Suppressor macrophage (primary cell): ENCODE measurements at places on chromosomes 13 and 19.

DNA sequence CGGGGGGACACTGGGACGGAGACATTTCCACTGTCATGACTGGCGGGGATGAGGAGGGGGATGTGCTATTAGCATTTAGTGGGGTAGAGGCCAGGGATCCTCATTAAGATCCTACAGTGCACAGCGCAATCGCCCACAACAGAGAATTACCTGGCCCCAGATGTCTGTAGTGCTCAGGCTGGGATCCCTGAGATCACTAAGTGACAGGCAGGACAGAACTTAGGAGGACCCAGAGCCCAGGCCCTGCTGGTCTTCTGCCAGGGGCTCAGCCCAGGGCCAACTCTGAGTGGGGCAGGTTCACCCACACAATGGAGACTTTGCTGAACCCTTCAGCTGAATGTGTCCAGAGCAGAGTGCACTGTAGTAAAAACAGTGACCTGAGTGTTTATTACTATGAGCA, 4.6 kb downstream of the RANBP3 start:
- no peak for DNase-seq

- DNase-seq, result no peak
Measured at GRCh38 chr13:35964863-35965180, 166.4 kb downstream of the DCLK1 start.

DNA sequence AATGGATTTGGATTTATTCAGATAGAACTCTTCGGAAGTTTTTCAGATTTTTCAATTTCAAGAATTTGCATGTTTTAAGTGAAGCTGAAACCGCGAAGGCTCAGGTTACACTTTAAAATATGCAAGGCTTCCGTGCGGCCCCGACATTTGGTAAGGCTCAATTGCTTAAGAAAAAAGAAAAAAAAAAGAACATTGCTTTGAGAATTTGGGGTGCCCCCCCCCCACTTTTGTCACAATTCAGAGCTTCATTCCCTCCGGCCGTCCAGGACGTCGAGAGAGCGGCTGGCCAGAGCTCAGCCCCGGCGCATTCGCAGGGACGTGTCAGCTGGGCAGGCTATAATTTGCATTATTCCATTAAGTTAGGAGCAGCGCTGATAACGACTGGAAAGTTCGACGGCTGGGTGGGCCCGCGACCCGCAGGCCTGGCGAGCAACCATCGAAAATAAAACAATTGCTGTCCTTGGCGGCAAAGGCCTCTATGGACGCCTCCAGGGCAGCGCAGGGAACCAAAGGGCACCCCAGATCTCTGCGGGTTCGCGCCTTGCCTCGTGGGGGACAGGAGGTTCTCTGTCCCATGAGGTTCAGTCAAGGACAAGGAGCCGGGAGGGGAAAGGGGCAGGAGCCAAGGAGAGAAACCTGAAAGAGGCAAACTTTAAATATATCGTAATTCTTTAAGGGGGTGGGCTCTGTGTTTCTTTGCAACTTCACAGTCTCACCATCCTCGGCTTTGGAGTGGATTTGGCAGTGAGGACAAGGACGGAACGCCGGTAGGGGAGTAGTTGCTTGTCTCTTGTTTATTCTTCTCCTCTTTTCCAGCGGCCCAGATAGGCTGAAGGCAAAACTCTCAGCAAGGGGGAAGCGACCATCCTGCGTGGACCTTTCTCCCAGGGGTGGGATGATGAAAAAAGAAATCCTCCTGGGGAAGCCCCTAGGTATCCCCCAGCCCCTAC, 7.0 kb downstream of the SOX21 start:
- DNase-seq, result no peak

DNA sequence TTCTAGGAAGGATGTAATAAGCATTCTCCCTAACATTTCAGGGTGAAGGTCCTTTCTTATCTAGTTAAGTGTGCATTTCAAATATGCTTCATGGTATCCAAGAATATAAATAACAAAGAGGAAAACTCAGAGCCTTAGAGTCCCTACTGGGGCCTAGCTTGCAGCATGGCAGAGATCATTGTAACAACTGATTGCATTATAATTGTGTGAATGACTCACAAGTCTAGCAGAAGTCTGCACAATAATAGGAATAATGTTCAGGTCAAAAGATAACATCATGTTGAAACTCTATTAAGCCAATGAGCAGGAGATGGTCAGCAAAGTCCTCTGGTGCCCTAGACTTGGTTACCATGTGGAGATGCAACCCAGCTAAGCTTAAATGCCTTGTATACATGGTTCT, 3.4 kb downstream of the POSTN start:
- no peak for DNase-seq

GRCh38 chr19:43407416-43408005, 7.2 kb upstream of the TEX101 start:
- no peak for DNase-seq

DNA sequence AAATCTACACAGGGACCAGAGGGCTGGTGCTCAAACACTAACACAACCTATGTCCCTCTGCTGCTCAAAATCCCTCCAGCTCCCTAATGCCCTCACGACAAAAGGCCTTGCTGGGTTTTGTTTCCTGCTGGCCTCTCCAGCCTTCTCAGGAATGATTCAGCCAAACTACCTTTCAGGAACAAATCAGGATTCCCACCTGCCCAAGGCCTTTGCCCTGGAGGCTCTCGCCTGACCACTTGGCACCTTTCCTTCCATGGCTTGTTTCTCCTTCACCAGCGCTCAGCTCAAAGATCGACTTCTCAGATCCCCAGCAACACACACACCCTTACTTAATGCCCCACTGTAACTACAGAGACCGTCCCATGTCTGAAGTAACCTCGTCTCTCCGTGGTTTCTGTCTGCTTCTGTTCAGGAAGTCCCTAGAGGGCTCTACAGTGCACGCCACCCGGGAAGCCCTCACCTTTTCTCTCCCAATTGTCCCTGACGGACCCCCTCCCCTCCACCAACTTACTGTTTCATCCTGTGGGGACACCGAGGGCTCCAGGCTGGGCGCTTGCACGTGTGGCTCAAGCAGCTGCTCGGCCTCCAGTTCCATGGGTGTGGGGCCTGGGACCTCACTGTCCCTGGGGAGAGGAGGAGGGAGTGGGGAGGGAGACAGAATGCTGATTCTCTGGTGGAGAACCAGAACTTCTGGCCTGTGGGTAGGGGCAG, 3.2 kb upstream of the SIX5 start:
- DNase-seq, result no peak

DNA sequence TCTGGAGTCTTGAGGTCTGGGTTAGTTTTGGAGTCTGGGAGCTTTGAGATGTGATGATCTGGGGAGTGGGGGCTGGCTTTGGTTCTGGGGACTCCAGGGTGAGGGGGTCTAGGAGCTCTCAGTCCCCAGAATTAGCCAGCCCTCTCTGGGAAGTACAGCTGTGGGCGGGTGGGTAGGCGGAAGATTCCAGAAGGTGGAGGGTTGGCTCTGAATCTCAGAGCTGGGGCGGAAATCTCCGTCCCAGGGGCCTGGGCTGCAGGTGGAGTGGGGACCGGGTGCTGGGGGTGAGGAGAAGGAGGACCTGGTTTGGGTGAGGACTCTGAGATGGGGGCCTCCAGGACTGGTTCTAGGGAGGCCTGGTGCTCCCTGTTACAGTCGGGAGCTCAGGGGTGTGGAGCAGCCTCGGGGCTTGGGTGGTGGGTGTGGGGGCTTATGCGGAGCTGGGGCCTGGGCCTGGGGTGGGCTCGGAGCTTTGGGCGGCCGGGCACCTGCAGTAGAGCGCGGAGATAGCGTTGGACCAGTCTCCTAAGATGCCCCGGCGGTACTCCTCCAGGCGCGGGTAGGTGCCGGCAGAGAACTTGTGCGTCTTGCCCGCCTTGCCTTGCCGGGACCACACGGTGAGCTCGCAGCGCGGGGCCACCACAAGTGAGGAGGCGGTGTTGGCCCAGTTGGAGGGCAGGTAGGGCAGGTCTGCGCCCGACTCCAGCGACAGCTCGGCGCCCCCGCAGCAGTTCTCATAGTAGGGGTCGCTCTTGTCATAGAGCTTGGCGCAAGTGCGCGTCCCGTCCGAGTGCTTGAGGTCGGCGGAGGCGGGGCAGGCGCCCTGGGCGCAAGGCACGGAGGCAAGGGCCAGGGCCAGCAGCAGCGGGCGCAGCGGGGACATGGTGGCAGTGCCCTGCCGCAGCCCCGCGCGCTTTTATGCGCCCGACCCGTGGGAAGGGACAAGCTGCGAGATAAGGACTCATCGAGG, at the start of gene SYCN:
Gene SYCN, minus strand, starts transcription at position 892 of the 970 bp plus-strand sequence. Its CDS starts 9 bp downstream, at position 883.
- no peak for DNase-seq

GRCh38 chr19:37361994-37362393, 8.9 kb upstream of the ZNF527 start:
- no peak for DNase-seq

DNA sequence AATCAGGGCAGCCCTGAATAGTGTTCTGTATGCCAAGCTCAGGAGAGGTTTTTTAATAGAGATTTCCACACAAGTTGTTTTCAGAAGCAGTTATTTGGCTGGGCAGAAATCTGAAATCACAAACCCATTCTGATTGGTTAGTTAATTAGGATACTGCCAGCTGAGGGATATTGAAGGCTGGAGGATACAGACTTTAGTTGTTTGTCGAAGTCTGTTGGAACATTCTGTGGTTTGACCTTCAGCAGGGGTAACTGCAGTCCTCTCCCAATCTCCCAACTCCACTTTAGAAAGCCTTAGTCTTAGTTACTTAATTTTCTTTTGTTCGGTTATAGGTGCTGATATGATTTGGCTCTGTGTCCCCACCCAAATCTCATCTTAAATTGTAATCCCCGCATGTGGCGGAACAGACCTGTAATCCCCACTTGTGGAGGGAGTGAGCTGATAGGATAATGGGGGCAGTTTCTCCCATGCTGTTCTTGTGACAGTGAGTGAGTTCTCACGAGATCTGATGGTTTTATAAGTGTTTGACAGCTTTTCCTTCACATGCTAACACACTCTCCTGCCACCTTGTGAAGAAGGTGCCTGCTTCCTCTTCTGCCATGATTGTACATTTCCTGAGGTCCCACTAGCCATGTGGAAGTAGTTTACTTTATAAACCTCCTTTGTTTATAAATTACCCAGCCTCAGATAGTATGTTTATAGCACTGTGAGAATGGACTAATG, 169.2 kb downstream of the GPC5 start:
- DNase-seq, result no peak

DNA sequence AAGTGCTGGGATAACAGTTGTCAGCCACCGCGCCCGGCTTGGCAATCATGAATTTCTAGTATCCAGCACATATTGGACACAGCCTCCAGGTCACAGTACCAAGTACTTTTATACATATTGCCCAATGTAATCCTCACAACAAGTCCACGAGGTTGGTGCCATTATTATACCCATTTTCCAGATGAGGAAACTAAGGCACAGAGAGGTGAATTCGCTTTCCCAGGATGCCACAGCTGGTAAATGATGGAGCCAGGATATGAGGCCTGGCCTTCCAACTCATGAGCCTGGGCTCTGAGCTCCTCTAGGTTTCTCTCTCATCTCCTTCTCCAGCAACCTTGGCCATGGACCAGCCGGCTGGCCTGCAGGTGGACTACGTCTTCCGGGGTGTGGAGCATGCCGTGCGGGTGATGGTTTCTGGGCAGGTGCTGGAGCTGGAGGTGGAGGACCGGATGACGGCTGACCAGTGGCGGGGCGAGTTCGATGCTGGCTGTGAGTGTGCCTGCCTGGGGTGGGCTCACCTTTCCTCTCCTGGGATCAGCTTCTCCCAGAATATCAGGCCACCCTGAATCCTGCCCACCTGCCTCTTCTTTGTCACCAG, 7.5 kb downstream of the CCDC61 start:
- no peak for DNase-seq

DNA sequence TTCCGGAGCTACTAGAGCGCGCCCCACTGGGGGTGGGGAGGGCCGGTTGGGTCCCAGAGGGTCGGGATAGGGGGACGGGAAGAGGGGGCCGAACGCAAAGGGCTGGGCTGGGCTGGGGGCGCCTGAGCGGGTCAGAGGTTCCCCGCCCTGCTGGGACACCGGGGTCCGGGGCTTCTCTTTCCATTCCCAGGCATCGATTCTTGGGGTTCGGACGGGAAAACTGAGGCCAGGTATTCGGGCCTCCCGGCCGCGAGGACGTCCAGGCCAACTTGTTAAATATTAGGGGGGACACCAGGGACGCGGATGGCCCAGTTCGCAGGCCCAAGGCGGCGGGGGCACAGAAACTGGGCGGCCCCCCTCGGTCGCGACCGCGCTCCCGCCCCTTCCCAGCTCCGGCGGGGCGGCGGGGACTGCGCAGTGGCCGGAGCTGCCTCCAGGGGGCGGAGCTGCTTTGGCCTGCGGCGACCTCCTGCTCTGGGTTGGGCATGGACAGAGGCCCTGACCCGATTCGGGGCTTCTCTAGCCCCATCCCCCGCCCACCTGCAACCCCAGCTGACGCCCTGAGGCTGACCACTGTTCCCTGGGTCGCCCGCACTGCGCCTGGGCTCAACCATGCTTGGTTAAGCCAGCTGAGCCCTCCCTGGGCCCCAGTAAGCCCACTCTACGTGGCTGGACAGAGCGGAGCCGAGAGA, 1.2 kb upstream of the KLF16 start:
- DNase-seq, result peak; percentile 91

DNA sequence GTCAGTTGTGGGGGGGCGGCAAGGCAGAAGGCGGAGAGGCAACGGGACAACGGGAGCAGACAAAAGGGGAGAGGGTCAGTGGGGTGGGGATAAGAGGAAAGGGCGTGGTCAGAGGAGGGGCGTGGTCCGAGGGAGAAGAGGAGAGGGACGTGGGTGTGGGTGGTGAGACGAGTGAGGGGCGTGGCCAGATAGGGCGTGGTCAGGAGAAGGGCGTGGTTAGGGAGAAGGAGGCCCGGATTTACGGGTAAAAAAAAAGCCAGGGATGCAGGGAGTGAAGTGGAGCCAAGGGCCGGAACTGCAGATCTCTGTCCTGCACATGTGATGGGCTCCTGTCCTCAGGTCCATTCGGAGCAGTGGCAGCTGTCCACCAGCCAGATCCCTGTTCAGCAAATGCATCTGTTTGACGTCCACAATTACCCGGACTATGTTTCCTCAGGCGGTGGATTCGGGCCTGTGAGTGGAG, 21.5 kb downstream of the CPT1C start:
- DNase-seq, result no peak

DNA sequence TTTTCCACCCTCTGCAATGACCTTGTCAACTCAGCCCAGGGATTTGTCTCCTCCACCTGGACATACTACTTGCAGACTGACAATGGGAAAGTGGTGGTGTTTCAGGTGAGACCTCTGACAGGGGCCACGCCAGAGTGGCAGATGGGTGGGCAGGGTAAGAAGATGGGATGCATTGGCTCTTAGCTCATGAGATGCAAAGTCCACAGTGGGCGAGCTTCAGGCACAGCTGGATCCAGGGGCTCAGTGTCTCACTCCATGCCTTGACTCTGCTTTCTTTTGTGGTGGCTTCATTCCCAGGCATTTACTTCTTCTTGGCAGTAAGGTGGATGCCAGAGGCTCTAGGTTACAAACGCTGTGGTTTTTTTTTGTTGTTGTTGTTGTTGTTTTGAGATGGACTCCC, 3.4 kb downstream of the TMEM59L start:
- DNase-seq, result no peak
